Right cardiac atrium (tissue), 5 donors: ENCODE measurements at places on chromosomes 12 and 14.

GRCh38 chr14:64723691-64724577 lies 19.7 kb downstream of the PLEKHG3 start:
- no peak for DNase-seq

- DNase-seq = no peak
Observed at GRCh38 chr14:105193916-105194782, 13.0 kb upstream of the NUDT14 start.

- peak; percentile 61 for DNase-seq
Observed at GRCh38 chr14:69054030-69054429, 74.9 kb upstream of the ACTN1 start.

DNA sequence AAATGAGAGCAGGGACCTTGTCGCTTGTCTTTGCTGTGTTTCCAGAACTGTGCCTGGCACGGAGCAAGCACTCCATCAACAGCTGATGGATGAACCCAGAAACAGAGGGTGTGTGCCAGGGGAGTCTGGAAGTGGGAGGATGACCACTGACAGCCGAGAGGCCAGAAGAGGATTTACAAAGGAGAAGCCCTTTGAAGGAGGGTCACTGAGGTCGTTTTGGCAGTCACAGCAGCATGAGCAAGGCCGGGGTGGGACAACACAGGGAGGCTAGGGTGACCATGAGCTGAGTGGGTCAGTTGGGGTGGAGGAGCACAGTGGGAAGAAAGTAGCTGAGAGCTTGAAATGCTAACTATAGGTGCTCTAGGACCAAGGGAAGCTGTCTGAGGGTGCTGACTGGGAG lies 199.6 kb downstream of the NTF3 start:
- DNase-seq = no peak

- no peak for DNase-seq
Observed at GRCh38 chr14:56826214-56826613, 15.9 kb upstream of the OTX2 start.
